ENCODE measurements at places on chromosomes 16 and 17.
A peak's percentile ranks its signal among the peaks of the same experiment; 100 is the strongest.

DNA sequence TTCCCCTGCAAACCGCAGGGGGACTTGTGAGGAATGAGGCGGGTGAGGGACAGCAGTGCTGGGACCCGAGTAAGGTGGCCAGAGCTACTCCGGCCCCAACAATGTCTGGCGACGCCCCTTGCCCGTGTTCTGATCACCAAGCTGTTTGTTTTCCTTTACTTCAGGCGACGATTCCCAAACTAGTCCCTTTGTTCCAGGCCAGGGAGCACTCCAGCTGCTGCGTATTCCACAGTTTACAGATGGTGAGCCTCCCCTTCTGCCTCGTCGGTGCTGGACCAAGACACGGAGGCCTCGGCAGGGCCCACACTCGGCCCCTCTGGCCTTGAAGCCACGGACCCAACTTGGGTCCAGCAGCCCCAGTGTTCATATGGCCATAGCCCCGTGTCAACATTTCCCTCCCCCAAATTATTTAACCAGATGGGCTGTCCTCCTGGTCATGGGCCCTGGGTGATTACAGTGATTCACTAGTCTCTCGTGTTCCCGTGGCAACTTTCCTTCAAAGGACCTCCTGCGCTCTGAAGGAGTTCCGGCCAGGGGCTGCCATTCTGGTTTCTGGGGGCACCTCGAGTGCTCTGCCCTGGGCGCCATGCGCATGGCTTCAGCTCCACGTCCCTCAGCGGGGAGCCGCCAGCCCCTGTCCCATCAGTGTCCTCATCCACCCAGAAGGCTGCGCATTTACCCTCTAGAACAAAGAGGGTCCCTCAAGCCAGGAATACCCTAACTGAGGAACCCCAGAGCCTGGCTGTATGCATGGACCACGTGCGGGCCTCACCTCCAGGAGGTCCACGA, 24.8 kb upstream of the MTSS2 start:
- DNase-seq = no peak

GRCh38 chr16:28538733-28539596, at the start of gene NUPR1:
Gene NUPR1 (minus strand): TSS chr16:28538974. CDS start chr16:28538907, 67 bp downstream.
- peak; percentile 99 for DNase-seq

- no peak for DNase-seq
Observed at GRCh38 chr17:46832331-46832821, 13.9 kb upstream of the WNT3 start.

- no peak for DNase-seq
Observed at GRCh38 chr17:67096609-67097008, 52.3 kb downstream of the CACNG1 start.

GRCh38 chr17:2937331-2938003, 125.9 kb downstream of the OR1D5 start:
- peak; percentile 52 for DNase-seq

DNA sequence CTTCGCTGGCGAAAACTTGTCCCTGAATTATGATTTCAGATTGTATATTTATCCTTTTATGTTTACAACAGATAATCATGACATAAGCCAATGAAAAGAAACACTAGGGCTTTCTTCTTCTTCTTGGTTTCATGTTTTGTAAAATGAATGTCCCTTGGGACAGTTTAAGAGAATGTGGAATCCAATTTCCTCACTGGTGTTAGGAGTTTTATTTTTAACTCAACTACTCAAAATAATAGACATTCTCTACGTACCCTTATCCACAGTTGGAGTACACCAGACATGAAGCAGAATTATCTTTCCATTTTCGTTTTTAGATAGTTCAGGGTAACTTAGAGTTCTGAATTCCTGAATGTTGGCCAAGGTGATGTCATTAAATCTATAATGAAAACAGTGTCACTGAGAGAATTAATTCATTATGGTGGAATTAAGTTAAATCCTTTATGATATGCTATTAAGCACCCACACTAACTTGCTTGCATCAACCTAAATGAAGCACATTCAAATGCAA, 43.4 kb downstream of the IRX6 start:
- DNase-seq = peak; percentile 27

- peak; percentile 94 for DNase-seq
Observed at GRCh38 chr17:79792984-79793923, 3.6 kb downstream of the CBX8 start.

GRCh38 chr16:12210925-12211869, 234.7 kb downstream of the SNX29 start:
- no peak for DNase-seq

- no peak for DNase-seq
Observed at GRCh38 chr16:19776147-19776546, 58.1 kb downstream of the IQCK start.

GRCh38 chr17:7750321-7750821, 32.8 kb downstream of the DNAH2 start:
- peak; percentile 93 for DNase-seq

DNA sequence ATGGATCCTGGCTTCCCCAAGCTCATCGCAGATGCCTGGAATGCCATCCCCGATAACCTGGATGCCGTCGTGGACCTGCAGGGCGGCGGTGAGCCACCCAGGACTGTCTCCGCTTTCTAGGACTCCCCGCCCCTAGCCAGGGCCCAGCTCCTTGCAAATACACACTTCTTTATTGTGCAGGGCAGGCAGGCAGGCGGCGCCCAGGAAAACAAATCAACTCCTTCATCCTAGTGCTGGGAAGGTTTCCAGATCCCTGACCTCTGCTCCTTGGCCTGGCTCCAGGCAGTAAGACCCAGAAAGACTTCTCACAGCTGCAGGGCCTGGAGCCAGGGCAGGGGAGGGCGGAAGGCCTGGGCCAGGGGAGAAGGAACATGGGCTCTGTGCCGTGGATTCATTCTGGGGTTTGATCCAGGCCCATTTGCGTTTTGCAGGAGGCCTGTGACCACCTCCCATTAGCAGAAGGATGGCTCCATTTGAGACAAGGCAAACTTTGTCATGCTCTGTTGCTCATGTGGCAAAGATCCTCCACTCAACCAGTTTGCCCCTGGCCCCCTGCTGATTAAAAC, 6.0 kb upstream of the LPCAT2 start:
- DNase-seq = peak; percentile 79

GRCh38 chr17:2230877-2231276, 72.7 kb downstream of the SMG6 start:
- peak; percentile 43 for DNase-seq

- no peak for DNase-seq
Observed at GRCh38 chr17:7414837-7415236, 5.3 kb upstream of the SPEM1 start.

DNA sequence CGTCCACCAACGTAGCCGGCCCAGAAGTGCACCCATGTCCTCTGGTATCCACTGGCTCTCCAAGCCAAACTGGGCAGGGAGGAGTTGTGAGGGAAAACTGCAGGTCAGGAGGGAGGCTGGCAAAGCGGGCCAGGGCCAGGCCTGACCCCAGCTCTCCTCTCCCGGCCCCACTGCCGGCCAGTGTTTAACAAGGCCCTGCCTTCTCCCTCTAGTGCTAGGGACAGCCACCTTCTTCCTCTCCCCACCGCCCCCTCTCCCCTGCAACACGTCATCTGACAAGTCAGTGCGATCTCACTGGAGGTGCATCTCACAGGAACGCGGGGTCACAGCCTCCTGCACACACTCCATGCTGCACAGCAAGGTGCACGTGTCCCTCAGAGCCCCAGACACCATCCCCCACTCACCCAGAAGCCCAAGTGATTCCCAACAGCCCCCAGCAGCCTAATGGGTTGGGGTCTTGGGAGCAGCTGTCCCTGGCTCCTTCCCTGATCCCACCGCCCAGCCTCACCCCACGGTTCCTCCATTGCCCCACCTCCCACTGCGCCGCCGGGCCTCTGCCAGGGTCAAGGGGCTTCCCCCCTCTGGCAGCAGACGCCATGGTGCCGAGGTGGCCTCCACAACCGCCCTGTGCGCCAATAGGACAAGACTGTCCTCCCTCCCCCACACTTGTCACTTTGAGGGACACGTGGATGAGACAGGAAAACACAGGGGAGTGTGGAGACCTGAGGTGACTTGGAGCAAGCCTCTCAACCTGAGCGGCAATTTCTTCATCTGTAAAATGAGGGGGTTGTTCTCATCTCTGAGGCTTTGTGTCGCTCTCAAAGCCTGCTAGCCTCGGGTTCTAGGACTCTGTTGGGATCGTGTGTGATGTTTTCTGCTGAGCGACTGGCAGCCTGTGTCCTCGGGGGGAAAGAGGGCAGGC, 1.1 kb upstream of the ACE start:
- no peak for DNase-seq

GRCh38 chr17:58277107-58277801, 3.5 kb downstream of the MPO start:
- DNase-seq = peak; percentile 4

GRCh38 chr17:79837888-79838521, 1.2 kb downstream of the CBX4 start:
- no peak for DNase-seq

DNA sequence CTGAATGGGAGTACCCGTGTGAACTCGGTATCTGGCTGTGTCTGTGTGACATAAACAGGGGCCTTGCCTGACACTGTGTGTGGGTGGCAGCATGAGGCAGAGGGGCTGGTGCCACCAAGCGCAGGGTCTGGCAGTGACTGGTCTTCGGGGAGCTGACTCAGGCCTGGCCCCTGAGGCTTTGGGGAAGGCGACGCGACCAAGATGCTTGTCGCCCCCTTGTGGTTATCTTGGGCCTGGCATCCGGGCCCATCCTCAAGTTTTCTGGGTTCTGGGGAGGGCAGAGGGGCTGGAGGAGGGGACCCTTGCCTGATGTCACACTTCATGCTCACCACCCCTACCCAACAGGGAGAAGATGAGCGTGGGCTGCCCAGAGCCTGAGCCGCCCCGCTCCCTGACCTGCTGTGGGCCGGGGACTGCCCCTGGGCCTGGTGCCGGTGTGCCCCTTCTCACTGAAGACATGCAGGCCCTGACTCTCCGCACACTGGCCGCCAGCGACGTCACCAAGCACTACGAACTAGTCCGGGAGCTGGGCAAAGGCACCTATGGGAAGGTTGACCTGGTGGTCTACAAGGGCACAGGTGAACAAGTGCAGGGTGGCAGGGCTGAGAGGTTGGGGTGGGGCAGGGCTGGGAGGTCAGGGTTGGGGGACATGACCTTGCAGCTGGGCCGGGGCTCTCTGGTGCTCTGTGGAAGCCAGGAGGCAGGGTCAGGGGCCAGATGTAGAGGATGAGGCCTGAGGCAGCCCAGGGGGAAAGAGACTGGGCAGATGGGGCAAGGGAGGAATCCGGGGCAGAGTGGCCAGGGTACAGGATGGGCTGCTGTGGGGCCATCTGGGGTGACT, 24.9 kb downstream of the SBK1 start:
- DNase-seq = peak; percentile 62

DNA sequence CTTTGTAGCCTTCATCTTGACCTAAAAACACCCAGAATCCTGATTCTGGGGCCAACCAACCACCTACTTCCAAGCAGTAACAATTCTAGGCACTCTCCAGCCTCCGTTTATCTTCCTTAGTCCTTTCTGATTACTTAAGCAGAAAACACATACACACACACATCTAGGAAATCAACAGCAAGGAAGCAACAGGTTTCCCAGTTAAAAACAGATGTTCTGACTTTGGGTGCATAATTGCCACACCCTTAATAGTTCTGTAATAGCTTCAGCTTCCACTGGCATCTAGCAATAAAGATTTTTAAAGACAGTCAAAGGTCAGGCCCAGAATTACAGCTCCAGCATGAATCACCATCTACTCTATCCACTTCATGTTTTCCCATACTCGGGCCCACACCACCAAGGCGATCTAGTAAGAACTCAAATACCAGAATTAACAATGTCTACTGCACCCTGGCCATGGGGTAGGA, 2.6 kb downstream of the ARHGAP17 start:
- DNase-seq = peak; percentile 97

DNA sequence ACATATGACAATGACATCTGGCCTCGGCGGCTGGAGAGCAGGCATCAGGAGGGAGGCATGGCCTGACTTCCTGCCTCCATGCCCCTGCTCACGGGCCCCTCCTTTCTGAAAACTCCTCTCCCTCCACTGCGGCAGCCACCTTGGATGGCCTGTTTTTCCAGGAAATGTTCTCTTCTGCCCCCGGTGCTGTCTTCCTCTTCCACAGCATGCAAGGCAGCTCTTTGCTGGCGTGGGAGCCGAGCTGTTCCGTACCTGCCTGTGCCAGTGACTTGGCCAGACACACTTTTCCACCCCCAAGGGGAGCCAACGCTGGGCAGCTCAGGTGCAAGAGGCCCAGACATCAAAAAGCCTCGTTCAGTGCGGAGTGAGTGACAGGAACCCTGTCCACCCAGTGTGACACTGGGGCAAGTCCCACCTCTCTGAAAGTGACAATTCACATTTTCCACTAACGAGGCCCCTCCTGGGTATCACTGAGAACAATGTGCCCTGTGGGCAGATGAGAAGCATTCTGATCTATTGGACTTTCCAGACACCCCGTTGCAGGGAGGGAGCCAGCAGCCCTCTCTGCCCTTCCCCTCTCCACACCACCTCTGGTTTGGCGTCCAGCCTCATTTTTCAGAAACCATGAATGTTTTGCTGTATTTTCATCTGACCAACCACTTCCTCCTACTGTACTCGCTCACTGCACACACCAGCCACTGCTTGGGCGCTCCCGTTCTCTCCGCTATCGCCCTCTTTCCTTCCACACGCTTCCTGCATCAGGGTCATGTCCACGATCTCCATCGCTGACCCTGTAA, 31.2 kb downstream of the NSMCE1 start:
- peak; percentile 57 for DNase-seq

DNA sequence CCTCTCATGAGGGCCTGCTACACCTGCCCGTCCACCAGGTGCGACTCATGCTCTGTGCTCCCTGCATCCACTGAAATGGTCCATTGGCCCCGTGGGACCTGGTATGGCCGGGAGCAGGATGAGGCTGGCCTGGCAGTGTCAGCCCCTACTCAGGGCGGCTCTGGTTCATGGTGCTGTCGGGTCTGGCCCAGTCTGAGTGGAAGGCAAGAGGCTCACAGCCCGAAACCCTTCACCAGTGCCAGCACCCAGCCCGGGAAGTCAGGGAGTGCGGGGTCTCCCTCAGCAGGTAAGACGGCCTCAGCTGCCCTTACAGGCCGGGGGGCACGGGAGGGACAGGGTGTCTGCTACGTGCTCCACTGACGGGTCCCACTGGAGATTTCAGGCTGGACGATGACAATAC, 40.5 kb upstream of the RASD1 start:
- DNase-seq = no peak

Measured in EH (cell line).